Activated CD8-positive, alpha-beta memory T cell treated with anti-CD3 and anti-CD28 coated beads for 1 hour (primary cell): ENCODE measurements at places on chromosomes 5 and 9.

DNA sequence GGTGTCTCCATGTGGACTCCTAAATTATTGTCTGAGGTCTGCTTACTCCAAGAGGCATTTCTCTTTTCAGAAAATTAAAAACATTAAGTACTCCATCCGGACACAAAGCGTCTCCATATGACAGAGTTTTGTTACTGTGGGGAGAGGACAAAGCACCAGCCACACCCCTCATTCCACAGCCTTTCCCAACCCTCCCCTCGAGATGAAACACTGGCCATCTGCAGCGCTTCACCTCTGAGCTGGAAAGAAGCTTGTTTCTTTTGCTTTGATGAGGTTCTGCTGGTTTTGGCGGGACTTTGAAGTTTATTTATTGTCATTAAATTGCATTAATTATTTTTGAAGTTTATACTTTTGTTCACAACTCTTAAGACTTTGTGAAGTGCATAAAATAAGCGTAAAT, 27.6 kb upstream of the NKD2 start:
- no peak for DNase-seq

DNA sequence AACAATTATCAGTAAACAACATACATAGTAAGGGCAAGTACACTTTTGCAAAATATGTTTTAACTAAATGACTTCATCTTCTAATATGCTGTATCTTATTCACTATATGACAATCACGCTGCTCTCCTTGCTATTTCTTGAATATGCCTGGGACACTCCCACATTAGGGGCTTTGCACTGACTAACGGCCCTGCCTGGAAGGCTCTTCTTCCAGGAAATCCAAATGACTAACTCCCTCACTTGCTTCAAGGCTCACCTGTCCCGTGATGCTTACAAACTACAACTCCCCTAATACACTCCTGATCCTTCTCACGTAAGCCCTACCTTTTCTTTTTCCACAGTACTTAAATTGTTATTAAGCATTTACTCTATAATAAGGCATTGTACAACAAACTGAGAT, 10.6 kb downstream of the ERP44 start:
- DNase-seq = no peak

GRCh38 chr5:151497391-151498002, 50.1 kb downstream of the SLC36A1 start:
- no peak for DNase-seq

- DNase-seq = no peak
Observed at GRCh38 chr5:112317866-112318265, 101.2 kb downstream of the EPB41L4A start.

- no peak for DNase-seq
Observed at GRCh38 chr5:109723606-109724005, 33.9 kb downstream of the MAN2A1 start.

DNA sequence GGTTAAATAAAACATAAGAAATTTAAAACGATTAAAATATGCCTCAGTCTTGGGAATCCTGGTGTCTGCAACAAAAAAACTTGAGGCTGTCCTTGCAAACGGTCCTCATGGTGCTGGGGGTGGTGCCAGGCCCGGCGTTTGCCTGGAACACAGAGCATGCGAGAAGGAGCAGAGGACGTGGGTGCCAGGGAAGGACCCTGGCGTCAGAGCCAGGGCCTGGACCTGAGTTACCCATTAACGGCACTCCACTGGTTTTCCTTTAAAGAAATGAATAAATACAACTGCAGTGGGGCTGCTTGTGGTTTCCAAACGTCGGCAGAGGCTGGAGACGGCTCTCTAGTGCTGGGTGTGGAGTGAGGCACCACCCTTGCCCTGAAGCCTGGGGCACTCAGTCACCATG, at the start of gene SLC6A18:
SLC6A18 (plus strand) TSS at position 301 of the 400 bp plus-strand sequence; CDS start at position 398, 97 bp downstream.
- DNase-seq = no peak

DNA sequence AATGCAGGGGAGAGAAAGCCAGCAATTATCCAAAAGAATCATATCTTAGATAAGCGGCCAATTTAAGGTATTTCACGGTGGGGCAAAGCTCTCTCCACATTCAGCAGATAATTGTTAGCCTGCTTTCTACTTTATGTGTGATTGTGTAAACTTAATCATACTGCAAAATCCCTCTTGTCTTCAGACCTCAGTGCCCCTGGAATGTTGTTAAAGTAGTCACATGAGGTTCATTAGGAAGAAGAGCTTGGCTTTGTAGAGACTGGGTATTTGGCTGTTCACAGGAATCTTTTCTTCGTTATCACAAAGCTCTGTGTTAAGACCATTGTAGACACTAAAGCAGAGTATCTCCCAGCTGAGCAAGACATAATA, 127.0 kb downstream of the RFK start:
- DNase-seq = no peak

DNA sequence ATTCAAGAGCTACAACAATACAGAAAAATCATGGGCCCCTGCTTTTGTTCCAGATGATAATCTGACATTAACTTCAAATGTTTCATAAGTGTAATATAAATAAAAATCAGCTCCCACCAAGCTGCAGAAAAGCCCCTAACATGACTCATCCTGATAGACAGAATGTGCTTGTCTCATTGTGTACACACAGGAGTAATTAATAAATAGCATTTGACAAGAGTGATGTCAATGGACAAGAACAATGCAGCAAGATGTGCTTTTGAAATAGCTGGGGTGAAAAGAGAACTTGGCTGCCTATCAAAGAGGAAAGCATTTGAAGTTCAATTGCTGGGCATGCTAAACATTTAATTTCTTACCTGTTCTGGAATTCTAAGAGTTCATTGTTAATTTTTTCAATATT, 79.2 kb downstream of the DNAH5 start:
- no peak for DNase-seq

GRCh38 chr9:109181284-109181683, 14.2 kb upstream of the FRRS1L start:
- DNase-seq = no peak

DNA sequence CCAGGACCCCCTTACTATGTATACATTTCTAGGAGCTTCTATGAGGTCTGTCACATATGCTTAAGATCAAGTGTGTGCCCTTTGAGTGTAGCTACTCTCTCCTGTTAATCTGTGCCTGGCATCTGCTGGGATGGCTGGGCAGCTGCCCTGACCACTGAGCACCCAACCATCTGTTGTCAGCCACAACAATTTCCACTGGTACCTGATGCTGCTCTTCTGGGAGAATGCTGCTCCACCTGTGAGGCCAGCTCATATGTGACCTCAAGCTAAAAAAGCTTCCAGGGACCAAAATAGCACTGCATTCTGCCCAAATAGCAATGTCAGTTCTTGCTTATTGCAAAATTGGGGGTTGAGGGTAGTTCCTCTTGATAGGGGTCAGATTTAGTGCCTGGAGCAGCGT, 595.6 kb downstream of the RAB3C start:
- DNase-seq = no peak

GRCh38 chr9:126166866-126167265, 159.8 kb upstream of the MVB12B start:
- no peak for DNase-seq

- DNase-seq = no peak
Observed at GRCh38 chr5:7875151-7875550, 6.2 kb downstream of the MTRR start.

- DNase-seq = no peak
Observed at GRCh38 chr5:42691413-42691937, 65.1 kb upstream of the CCDC152 start.
